ENCODE measurements at places on chromosomes 13 and 19.

GRCh38 chr13:39499604-39500003, 103.4 kb downstream of the LHFPL6 start:
- DNase-seq, result no peak

GRCh38 chr19:15248648-15249527, 16.6 kb upstream of the EPHX3 start:
- peak; percentile 95 for DNase-seq

- no peak for DNase-seq
These were observed 414.9 kb downstream of the COG6 start for GRCh38 chr13:40070357-40070756.

- DNase-seq, result no peak
These were observed 429.9 kb downstream of the SPRY2 start for GRCh38 chr13:79910875-79911540.

GRCh38 chr13:34350671-34351070, 532.7 kb downstream of the RFC3 start:
- no peak for DNase-seq

DNA sequence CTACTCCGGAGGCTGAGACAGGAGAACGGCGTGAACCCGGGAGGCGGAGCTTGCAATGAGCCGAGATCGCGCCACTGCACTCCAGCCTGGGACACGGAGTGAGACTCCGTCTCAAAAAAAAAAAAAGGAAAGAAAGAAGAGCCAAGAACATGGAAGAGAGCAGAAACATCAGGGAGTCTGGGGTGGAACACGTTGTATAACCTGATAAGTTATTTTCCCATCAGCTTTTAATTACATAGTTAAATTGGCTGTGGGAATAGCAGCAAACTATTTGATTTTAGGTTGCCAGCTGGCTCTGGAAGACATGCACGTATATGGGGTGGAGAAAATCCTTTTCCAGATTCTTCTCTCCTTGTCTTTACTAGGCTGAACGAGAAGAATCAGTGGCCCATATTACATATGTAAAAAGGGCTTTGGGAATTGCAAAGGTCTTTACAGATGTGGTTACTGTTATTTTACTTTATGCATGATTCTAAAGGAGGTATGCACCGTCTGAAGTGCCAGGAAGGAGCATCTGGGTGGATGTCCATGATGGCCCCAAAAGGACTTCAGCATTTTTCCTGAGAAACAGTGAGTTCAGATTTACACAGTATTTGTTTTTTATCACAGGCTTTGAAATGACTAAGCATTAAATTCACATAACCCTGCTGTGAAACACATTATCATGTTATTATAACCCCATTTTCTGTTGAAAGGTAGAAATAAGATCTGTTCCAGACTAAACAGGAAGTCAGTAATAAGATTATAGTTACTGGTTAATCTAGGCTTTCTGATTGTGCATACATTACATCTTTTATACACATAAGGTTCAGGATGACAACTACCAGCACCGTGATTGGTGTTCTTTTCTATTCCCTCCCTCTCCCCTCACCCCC, 4.6 kb upstream of the NAA16 start:
- no peak for DNase-seq

DNA sequence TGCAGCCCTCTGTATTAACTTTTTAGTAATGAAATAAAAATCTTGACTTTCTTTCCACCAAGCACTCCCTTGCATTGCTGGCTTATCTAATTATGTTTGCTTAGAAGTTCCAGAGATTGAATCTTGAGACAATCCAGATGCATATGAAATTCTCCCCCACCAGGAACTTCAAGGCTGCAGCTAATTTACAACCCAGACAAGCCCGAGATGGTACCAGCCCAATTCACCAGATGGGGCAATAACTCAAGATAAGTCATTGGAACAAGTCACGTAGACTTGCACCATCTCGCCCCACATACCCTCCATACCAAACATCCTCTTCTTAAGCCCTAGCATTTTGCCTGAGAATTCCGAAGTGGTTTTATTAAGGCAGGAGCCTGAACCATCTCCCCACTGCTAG, 29.0 kb downstream of the UTP14C start:
- no peak for DNase-seq

GRCh38 chr19:31597616-31598015, 248.4 kb upstream of the TSHZ3 start:
- no peak for DNase-seq

DNA sequence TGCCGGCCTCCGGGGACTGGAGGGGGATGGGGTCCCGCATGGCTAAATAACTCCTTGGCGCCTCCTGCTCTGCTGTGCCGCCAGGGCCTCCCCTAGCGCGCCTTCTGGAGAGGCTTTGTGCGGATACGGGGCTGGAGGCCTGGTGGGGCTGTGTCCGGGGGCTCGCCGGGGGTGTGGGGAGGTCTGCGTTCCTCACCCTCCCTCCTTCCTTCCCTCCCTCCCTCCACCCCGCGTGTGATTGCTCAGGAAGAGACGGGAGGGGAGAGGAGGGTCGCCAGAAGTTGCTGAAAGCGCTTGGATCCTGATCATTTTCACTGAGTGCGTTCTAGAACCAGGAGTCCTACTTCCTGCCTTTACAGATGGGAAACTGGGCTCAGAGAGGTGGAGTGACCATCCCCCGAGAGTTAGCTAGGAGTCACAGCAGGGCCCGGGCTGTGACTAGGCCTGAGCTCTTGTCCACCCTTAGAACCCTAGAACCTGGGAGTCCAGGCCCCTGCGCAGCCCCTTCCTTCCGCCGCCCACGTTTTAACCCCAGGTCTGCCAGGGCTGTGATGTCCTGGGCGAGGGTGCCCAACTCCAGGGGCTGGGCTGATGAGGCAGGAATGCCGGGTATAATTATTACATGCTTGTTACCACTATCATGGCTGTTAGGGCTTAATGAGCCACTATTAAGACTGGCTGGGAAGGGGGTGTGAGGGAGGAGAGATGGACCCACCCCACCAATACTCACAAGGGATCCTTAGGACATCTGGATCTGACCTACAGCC, 782 bp upstream of the JUND start:
- peak; percentile 56 for DNase-seq

- DNase-seq, result no peak
These were observed 1632.0 kb downstream of the PCDH9 start for GRCh38 chr13:65597839-65598818.

- DNase-seq, result no peak
These were observed 219.0 kb downstream of the KATNAL1 start for GRCh38 chr13:30088312-30088855.

DNA sequence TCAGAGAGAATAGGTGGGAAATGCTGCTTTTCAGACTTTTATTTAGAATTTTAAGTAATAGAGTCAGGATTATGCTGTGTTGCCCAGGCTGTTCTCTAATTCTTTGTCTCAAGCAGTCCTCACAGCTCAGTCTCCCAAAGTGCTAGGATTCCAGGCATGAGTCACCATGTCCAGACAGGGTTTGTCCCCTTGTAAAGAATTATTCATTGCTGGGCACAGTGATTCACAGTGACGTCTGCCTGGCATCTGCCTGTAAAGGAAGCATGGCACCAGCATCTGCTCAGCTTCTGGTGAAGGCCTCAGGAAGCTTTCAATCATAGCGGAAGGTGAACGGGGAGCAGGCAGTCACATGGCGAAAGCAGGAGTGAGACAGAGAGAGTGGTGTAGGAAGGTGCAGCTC, 17.7 kb downstream of the ZNF763 start:
- no peak for DNase-seq

DNA sequence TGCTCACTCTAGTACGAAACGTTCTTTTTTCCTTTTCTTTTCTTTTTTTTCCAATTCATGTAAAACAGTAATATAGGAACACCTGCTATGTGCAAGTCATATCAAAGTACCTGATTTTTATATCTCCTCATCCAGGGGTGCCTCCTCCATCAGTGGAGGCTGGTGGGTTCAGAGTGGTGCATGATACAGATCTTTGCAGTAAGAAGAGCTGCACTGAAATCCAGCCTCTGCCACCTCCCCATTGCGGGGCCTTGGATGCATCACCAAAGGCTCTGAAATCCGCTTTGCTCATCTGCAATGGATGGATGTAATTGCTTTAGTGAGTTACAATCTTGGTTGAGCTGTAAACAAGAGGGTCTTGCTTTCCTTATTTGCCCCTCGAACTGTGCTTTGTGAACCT, 38.3 kb downstream of the GPR12 start:
- no peak for DNase-seq

DNA sequence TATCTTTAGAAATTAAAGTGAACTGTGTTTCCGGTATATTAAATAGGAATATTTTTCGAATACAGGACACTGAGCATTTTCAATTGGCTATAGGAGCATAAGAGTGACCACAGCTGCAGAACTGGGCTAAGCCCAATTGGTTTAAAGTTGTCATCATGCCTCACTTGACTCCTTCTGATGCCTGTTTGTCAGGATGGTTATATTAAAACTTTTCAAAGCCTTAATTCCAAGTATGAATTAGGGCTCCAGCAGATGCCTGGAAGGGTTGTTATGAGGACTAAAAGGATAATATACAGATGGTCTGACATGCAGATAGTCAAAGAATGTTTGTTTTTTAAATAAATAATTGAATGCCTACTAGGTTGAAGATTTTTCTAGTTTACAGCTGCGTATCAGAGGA, 100.0 kb downstream of the LMO7 start:
- no peak for DNase-seq

GRCh38 chr13:46386392-46387063, 524 bp downstream of the RUBCNL start:
- DNase-seq, result no peak

DNA sequence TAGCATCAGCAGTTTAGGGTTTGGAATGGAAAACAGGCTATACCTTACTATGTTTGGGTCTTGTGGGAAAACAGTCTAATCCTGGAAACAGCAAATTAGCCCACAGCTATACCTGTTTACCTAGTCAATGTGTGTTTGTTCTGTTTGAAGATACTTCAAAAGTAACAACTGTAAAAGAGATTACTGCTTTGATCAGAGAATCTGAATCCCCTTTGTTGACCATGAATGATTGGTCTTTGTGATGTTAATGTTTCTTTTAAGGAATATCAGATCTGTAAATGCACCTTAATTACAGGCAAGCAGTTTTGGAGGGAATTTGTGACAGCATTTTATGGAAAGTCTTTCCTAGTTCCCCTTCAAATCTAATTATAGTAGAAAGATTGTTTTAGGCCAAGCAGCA, 20.7 kb upstream of the KLF5 start:
- no peak for DNase-seq

DNA sequence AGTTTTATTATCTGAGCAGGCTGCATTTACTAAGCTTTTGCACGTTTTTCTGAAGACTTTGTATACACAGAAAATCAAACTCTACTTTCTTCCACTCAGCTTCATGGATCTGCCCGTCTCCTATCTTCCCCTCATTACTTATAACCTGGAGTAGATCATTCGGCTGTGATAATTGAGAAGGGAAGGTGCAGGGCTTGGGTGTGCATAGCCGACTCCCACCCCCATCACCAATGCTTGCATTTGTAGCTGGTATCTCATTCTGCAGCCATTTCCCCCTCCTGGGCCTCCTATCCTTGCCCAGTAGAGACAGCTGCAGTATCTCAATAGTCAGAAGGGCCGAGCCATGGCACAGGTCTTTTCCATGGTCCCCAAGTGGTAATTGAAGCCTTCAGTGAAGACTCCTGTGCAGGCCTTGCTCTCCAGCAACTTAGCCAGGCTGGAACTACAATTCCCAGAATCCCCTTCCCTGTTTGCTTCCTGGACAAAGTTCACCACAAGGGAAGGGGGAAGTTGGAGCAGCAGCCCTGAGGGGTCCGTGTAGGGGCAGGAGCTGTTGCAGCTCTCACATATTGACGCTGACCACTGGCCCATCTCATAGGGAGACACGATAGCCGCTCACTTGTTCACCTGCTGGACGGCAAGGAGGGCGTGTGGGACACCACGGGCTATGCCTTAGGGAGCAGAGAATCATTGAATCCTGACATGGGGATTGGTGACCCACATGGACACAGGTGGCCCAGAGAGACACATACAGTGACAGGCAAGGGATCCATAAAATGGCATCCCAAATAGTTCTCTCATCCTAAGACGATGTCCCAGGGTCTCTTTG, 2.1 kb upstream of the SIGLEC8 start:
- DNase-seq, result no peak

DNA sequence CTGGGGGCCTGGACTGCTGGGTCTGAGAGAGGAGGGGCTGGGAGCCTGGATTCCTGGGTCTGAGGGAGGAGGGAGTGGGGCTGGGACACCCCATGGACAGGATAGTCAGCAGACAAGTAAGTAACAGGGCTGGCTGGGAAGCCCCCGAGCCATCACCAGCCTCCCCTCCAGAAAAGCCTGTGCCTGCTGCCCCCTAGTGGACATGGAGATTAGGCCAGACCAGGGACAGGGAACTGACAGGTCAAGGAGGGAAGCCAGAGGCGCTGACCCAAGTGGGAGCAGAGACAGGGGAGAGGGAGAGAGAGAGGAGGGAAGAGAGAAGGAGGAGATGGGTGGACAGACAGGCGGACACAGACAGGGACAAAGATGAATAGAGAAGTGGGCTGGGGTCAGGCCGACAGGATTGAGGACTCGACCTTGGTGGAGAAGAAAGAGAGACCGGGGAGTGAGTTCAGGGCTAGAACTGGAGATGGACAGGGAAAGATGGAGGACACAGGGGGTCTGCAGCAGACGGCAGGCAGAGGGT, 6.7 kb upstream of the ERFL start:
- peak; percentile 87 for DNase-seq

GRCh38 chr13:45849408-45849807, 2.1 kb downstream of the SIAH3 start:
- DNase-seq, result no peak

DNA sequence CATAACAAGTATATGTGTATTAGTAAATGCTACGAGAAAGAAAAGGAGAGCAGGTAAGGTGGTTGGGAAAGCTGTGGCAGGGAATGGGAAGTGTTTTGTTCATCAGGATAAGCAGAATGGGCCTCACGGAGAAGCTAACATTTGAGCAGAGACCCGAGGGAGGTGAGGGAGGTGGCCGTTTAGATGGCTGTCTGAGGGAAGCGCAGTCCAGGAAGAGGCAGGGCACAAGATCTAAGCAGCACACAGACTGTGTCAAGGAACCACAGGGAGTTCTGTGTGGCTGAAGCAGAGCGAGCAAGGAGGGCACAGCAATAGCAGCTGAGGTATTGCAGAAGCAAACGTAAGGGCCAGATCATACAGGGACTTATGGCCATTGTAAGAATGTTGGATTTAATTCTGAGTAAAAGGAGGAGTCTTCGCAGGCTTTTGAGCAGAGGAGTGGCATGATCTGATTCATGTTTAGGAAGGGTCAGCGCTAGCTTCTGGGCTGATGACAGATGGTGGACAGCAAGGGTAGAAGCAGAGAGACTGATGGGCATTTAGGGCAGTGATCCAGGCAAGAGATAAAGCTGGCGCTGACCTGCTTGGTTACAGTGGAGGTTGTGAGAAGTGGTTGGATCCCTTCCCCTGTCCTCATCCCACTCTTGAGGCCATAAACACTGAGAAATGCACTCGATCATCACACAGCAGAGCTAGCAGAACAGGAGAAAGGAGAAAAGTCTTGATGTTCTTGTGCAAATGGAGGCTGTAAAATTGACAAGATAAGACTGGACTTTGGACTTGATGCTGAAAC, 199.9 kb downstream of the LACC1 start:
- no peak for DNase-seq

DNA sequence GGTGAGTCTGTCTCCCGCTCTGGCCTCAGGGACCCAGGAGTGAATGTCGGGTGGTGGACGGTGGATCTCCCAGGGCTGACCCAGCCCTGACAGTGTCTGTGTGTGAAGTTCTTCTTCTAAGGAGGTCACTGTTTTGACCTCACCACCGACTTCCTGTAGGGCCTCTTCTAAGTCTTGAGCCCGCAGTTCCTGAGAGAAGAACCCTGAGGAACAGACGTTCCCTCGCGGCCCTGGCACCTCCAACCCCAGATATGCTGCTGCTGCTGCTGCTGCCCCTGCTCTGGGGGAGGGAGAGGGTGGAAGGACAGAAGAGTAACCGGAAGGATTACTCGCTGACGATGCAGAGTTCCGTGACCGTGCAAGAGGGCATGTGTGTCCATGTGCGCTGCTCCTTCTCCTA, at the start of gene SIGLEC7:
Gene SIGLEC7 (plus strand): TSS at position 183 of the 400 bp plus-strand sequence. CDS start 69 bp downstream, at position 252.
- DNase-seq, result no peak

Measured in AG08396 (cell line).